ENCODE measurements at places on chromosomes 5 and 9. TPM values are rescaled to one million over a fixed set of nuclear protein-coding genes. Genes with fewer than 3 reads are reported as not detected.

ORM2 gene
- not detected for total RNA-seq

FAM153A gene
- not detected for total RNA-seq

WDR38 gene
- not detected for total RNA-seq

FRMD3 gene
- 0.59 TPM for total RNA-seq

LRRC19 gene
- not detected for total RNA-seq

OSMR gene
- total RNA-seq: 17.4 TPM

ADRA1B gene
- not detected for total RNA-seq

IL9 gene
- total RNA-seq: not detected

FGFR4 gene
- total RNA-seq: 11.0 TPM

All from endothelial cell (in vitro differentiated cells).